OCI-LY7 (cell line): ENCODE measurements at places on chromosomes 7 and 10.

DNA sequence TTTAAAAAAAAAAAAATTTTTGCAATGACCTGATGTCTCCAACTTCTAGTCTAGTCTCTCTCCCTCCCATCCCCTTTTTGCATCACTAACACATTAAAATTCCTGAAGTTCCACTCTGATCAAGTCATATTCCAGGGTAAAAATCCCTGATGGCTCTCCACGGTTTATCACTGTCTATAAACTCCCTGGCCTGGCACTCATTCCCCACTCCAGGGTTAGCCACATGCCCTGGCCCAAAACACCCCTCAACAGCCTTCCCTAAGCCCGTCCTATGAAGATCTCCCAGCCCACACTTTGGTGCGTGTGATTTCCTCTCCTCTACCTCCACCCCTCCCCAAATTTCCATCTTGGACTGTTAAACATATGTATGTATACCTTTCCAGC, 125.4 kb downstream of the JAZF1 start:
- no peak for DNase-seq

GRCh38 chr10:60488111-60488669, 98.5 kb upstream of the ANK3 start:
- DNase-seq = no peak

DNA sequence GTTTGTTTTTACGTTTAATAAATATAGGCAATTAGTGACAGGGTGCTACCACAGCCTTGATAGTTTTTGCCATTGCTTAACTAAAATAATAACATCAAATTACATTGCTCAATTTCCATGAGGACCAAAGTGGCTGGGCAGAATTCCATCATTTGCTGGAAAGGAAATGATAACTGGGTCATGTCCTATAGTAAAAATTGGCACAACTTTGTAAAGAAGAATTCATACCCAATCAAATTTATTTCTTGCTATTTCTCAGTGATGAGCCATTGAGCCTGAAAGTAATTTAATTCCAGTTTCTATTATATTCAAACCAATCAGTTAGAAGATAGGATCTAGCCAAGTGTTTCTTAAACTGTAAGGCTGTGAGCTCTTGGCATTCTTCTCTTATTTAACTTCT, 102.2 kb upstream of the CTTNBP2 start:
- DNase-seq = no peak

DNA sequence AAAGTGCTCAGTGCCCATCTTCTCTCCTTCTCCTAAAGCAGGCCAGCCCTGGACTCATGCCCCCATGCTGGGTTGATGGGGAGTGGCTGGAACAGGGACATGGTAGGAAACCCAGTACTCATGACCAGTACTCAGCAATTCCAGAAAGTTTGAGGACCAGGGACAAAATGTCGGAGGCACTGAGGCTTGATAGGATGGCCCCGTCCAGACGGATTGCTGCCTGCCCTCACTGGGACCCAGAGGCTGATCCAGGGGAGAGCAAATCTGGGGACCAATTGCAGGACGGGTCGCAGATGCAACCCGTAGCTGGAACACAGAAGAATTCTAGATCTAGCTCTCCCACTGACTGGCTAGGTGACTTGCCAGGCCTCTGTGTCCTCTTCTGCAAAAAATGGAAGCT, 5.1 kb downstream of the ZCCHC24 start:
- no peak for DNase-seq

DNA sequence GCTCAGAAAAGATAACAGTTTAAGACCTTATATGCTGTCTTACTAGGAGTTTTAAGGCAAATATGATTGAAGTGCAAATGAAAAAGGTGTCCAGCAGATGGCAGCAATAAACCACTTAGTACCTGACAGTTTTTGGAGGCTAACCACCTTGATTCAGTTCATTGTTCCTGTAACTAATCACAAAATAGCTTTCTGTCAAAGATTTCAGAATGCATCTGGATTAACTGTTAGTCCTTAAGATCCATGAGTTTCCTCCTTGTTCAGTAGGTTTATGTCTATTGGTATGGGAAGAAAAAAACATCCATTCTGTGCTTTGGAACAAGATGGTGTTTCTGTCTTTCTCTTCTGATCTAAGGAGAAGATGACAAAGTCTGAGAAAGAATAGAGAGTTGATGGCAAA, 46.6 kb downstream of the CCSER2 start:
- DNase-seq = peak; percentile 57

DNA sequence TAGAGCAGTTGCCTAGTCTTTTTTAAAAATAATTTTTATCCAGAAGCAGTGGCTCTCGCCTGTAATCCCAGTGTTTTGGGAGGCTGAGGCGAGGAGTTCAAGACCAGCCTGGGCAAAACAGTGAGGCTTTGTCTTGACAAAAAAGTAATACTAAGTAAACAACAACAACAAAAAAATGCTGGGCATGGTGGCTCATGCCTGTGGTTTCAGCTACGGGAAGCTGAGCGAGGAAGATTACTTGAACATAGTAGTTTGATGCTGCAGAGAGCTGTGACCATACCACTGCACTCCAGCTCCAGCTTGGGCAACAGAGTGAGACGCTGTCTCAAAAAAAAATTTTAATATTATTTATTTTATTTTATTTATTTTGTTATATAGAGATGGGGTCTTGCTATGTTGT, 31.3 kb upstream of the TPST1 start:
- no peak for DNase-seq

DNA sequence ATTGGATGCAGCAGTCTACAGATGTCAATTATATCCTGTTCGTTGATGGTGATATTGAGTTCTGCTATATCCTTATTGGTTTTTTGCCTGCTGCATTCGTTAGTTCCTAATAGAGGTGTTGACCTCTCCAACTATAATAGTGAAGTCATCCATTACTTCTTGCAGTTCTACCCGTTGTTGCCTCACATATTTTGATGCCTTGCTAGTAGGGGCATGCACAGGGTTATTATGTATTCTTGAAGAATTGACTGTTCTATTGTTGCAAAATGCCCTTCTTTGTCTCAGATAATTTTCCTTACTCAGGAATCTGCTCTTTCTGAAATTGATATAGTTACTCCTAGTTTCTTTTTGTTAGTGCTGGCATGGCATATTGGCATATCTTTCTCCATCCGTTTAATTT, 140.1 kb upstream of the INHBA start:
- DNase-seq = no peak

DNA sequence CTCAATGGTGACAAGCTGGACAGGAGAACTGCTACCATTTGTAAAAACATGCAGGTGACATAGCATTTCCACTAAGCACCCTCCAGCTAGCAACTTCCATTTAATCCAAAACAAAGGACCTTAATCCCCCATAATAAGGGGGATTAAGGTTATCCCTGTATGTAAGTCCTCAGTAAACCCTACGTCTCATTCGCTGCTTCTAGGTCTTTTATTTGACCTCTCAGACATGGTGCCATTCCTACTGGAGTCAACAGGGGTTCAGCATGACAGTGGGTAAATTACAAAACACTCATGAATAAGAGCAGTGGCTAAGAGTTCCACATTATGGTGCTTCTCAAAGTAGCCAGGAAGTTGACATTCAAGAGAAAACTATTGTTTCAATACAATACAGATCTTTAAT, 121.8 kb upstream of the CAV2 start:
- DNase-seq = no peak

- DNase-seq = no peak
These were observed 154.7 kb downstream of the RNLS start for GRCh38 chr10:88428442-88428841.

- no peak for DNase-seq
These were observed 28.9 kb downstream of the RBM17 start for GRCh38 chr10:6117711-6118110.

DNA sequence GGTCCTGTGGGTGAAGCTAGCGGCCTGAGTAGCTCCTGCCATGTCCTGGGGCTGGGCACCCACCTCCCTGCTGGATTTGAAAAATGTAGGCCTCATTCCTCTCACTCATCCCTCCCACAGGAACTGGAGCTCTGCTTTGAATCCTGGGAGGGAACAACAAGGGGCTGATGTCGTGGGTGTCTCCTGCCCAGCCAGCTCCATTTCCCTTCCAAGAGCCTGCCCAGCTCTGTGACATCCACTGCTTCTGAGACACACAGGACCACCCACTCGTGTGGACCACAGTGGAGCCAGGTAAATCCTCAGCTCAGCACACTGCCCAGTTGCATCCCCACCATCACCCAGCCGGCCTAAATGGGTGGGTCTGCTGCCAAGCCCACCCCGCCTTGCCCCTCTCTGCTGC, 579.2 kb downstream of the GRID1 start:
- no peak for DNase-seq

DNA sequence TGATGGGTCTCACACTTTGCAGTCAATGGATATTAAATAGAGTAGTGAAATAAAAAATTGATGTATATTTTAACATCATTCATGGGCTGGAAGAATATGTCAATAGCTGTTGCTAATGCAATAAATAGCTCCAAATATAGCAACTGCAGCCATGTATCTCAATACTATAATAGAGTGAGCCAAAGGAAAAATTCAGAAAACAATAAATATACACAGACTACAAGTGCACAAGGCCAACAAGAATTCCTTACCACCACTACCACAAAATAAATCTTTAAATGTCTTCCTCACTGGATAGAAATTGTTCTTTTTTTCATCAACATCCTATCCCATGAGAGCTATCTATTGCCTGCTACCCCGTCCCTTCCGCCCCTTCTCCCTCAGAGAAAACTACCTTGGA, 113.1 kb upstream of the TRIM24 start:
- DNase-seq = no peak

DNA sequence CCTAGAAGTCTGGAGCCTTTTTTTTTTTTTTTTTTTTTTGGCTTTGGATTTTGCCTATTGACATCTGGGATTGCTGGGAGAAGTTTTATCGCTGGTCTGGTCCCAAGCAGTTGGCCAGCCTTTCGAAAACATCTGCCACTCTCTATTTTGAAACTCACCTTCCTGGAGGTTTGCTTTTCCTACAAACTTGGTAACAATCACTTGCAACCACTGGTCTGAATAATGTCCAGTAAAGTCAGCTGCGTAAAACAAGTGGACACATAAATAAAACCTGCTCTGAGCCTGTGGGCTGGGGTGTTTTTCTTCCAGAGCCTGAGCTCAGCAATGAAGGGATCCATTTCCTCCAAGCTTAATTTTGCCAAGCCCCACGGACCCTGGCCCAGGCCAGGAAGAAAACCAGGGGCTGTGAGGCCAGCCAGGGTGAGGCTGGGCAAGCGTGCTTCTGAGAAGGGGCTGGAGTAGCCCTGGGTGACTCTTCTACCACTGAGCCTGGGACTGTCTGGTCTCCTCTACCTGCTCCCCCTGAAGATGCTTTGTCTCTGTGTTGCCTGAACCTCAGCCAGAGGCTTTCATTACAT, 202.2 kb downstream of the GFRA1 start:
- no peak for DNase-seq

- peak; percentile 12 for DNase-seq
These were observed 37.3 kb downstream of the KIF20B start for GRCh38 chr10:89738551-89739209.

DNA sequence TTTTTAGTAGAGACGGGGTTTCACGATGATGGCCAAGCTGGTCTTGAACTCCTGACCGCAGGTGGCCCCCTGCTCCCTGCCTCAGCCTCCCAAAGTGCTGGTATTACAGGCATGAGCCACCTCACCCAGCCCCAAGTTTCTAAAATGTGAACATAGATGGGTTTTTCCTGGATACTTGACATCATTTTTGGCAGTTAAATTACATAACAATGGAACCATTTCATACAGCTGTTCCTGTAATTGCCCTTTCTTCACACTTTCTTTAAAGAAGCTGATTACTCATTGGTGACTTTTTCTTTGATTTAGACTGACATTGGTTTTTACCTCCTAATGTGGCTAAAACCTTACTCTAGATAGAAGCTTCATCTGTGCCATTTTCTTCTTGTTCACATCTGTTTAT, 5.9 kb downstream of the ZKSCAN1 start:
- no peak for DNase-seq

DNA sequence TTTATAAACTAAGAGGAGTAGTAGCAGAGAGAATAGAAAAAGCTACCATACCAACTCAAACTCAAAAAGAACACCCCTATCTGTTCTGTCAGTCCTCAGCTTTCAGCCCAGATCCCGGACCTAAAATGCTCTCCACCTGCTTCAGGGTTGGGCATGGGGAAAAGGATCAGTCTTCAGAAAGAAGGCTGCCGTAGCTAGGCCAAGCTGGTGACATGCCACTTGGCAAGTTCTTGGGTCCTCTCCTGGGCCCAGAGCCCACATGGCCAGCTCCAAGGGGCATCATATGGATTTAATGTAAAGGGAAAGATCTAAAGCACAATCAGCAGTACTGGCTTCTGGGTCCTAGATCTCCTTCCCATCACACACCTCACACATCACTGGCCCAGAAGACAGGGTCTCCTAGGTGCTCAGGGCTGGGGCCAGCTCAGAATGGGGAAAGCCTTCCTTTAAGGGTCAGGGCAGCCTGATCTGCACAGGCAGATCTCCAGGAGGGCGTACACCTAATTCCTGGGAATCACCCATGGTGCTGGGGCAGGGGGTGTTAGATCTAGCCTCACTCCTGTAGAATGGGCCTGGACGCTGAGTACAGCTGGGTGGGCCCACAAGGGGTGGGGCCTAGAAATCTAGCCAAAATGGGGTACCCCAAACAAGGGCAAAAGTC, 2.5 kb downstream of the VAX1 start:
- DNase-seq = no peak

- no peak for DNase-seq
These were observed 335.2 kb upstream of the SEMA3D start for GRCh38 chr7:85522070-85522469.

DNA sequence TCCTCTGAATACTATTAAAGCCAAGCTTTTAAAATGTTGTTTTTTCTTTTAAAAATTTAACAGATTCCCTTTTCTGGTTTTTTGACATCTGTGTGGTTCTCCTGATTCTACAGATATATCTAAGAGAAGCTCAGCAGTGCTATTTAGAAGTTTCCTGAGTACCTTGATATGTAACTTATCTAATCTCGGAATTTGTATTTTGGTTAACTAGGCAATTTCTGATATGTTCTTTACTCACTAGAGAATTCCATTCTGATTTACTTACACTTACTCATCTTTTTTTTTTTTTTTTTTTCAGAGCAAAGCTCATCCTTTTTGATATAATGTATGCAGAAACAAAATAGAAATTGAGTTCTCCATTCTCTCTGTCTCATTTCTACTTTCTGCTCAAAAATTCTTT, 63.8 kb downstream of the PALS2 start:
- no peak for DNase-seq

DNA sequence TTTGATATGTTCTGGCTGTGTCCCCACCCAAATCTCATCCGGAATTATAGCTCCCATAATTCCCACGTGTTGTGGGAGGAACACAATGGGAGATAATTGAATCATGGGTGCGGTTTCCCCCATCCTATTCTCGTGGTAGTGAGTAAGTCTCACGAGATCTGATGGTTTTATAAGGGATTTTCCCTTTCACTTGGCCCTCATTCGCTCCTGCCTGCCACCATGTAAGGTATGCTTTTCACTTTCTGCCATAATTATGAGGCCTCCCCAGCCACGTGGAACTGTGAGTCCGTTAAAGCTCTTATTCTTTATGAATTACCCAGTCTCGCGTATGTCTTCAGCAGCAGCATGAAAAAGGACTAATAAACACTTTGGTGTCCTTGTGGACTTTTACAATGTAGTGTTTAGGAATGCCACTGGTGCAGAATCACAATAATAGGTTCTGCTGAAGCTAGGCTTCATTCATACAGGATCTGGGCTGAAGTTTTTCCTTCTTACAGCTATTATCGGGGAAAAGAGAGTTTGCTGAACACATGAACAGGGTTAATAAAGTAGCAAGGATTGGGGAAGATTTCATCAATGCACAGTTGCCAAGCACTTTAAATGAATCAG, 74.3 kb downstream of the CPED1 start:
- no peak for DNase-seq
